Fibroblast of skin of left biceps (primary cell): ENCODE measurements at places on chromosomes 11 and 22.

DNA sequence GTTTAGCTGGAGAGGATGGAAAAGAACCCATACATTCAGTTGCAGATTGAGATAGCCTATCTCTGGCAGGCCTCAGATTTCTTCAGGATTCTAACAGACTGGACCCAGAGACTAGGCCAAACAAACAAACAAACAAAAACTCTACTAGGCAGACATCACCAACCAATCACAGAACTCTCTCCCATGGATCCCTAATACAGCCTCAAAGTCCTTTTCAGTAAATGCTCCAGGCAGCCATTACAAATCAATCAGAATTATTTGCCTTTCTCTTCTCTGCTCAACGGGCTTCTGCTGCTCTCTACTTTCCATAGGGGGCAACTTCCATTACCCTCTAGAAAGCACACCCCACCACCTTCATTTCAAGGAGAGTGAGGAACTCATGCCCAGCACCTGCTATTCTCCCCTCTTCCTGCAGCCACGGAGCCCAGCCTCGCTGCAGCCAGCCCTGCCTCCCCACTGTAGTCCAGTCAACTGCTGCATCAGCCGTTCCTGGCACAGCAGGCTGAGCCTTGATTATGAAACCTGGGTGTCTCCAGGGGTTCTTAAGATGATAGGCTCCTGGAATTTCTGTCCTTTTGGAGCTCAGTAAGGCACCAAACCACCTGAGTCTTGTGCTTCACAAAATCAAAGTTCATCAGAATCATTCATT is 19.0 kb upstream of the SMIM35 start:
- DNase-seq = no peak

DNA sequence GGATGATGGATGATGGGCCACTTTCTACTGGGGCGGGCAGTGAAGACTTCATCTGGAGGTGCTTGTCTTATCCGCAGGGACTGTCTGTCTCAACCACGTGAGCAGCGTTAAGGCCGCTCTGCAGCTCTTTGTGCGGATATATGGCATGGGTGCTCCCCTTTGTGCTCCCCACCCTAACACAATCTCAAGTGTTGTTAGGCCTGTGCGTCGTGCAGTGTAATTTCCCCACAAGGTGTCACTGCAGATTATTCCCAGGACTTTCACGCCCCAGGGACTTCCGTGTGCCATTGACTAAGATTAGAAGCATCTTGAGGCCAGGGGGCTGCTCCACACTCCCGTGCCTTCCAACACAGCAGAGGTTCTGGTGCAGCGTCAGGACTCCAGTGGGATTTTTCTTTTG is 65.3 kb downstream of the TBC1D22A start:
- no peak for DNase-seq

DNA sequence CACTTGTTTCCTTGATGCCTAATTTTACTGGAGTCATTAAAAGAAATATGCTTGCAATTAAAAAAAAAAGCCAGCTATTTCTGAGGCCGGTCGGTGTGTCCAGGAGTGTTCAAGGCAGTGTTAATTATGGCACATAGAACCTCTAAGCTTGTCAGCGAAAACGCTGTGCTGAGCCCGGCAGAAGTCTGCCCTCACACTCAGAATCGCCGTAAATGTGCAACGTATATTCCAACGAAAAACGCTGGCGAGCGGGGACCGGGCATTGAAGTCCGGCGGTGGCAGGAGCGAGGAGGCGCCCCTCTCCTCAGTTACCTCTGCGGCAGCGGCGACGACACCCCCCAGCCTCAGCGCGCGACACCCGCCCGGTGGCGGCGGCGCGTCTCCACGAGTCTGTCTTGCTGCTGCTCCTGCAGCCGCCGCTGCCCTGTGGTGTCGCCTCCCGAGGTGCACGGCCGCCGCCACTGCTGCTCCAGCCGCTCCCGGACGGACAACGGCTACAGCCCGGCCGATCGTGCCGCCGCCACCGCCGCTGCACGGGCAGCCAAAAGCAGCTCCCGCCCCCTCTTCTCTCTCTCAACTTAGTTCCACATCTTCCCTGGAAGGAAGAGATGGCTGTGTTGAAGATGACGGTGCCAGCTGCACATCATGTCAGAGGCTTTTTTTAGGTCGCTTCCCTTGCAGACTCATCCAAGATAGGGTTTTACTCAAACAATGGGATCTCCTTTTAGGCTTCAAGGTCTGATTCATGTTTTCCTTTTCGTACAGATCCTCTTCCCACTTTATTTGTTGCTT is 56.0 kb downstream of the JAM3 start:
- no peak for DNase-seq

- no peak for DNase-seq
These were observed 24.0 kb downstream of the SWAP70 start for GRCh38 chr11:9687711-9688477.

GRCh38 chr11:87203907-87204602 is 166.3 kb downstream of the TMEM135 start:
- no peak for DNase-seq
